T-helper 17 cell (primary cell): ENCODE measurements at places on chromosomes 16 and 17. TPM values are rescaled to one million over a fixed set of nuclear protein-coding genes. Genes with fewer than 3 reads are reported as not detected.

CCL7 gene
- not detected for total RNA-seq

CD300H gene
- total RNA-seq = not detected

PERCC1 gene
- total RNA-seq = not detected

ENO3 gene
- total RNA-seq = 17.6 TPM

NOD2 gene
- 16.6 TPM for total RNA-seq

HEATR3 gene
- total RNA-seq = 10.9 TPM

TLCD3B gene
- total RNA-seq = not detected

GAS2L2 gene
- not detected for total RNA-seq

NECAB2 gene
- not detected for total RNA-seq

RAP1GAP2 gene
- 77.3 TPM for total RNA-seq

TEKT1 gene
- total RNA-seq = 0.37 TPM

SSTR5 gene
- not detected for total RNA-seq

ITGAD gene
- total RNA-seq = not detected

TNK1 gene
- total RNA-seq = 5.9 TPM

GP1BA gene
- 1.6 TPM for total RNA-seq
